ENCODE measurements at places on chromosomes 6 and 20. TPM values are rescaled to one million over a fixed set of nuclear protein-coding genes. Genes with fewer than 3 reads are reported as not detected.
A peak's percentile ranks its signal among the peaks of the same experiment; 100 is the strongest.

Gene CST11
- 0.69 TPM for total RNA-seq

GRCh38 chr6:31530659-31531058, 1.9 kb downstream of the MCCD1 start:
- H3K27me3 ChIP-seq: no peaks in the 10 kb centered on the region
- no peak overlapping the region for H3K27ac ChIP-seq
- no peak overlapping the region for H3K4me3 ChIP-seq

GRCh38 chr6:41464019-41464418, 82.2 kb upstream of the FOXP4 start:
- H3K27me3 ChIP-seq: peaks cover 23% of the 10 kb centered on the region
- no peak overlapping the region for H3K27ac ChIP-seq
- H3K4me3 ChIP-seq: no peak overlapping the region
- no peak for DNase-seq
- no peaks in the 10 kb centered on the region for H3K4me1 ChIP-seq

Gene CST5
- not detected for total RNA-seq

GRCh38 chr6:154757352-154758050, 24.3 kb downstream of the SCAF8 start:
- H3K27me3 ChIP-seq: no peaks in the 10 kb centered on the region
- no peak overlapping the region for H3K27ac ChIP-seq
- H3K4me1 ChIP-seq: peaks cover 5% of the 10 kb centered on the region
- H3K36me3 ChIP-seq: peaks cover 6% of the 10 kb centered on the region

DNA sequence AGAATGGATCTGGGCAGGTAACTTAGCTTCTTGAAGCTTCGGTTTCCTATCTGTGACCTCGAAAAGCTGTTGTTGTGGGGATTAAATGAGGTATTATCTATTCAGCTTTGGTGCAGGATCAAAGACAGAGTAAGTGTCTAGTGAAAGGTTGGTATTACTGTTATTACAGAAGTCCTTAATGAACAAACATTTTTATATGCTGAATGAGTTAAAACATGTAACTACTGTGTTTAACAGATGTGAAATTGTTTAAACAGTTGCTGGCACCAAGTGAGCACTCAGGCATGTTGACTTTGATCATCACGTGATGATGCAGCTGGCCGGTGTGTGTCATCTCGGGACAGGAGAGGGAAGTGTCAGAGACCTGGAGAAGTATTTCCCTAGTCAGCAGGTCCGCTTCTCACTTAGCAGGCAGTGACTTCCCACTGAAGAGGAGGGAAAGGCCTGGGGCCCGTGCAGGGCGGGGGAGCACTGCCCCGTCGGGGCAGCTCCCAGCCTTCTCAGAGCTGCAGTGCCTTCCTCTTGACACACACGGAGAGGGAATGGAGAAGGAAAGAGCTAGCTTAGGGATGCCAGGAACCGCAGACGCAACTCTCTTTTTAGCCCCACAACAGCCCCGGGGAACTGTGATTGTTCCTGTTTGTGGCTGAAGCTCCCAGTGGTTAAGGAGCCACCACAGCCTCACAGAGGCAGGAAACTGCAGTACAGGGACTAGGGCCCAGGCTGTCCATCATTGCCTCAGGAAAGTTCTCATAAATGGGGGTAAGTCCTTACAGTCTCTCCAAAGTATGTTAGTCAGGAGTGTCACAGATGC, 18.0 kb downstream of the TUBB2A start:
- peaks cover 3% of the 10 kb centered on the region for H3K4me1 ChIP-seq
- H3K27me3 ChIP-seq: no peaks in the 10 kb centered on the region
- no peak overlapping the region for H3K4me3 ChIP-seq
- H3K36me3 ChIP-seq: peaks cover 36% of the 10 kb centered on the region
- DNase-seq: no peak

DNA sequence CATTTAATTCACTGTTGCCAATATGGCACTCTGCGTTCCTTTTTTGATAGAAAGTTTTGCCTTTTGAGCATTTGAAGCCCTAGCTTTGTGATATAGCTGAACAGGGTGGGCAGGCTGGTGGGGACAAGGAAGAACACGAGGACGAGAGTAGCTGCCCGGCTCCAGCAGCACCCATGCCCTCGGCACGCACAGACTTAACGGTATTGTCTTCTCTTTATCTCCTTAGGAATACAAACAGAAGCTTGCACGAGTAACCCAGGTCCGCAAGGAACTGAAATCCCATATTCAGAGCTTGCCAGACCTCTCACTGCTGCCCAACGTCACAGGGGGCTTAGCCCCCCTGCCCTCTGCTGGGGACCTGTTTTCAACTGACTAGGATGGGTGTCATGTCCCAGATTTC, 56.0 kb downstream of the RPRD1B start:
- no peaks in the 10 kb centered on the region for H3K27me3 ChIP-seq
- H3K4me1 ChIP-seq: no peaks in the 10 kb centered on the region
- peaks cover 58% of the 10 kb centered on the region for H3K36me3 ChIP-seq
- no peak overlapping the region for H3K27ac ChIP-seq
- DNase-seq: no peak

Gene RNF39
- total RNA-seq: 0.11 TPM

GRCh38 chr20:965956-966355, 36.2 kb downstream of the RSPO4 start:
- DNase-seq: no peak
- no peak overlapping the region for H3K27ac ChIP-seq
- H3K27me3 ChIP-seq: peaks cover 6% of the 10 kb centered on the region
- no peak overlapping the region for H3K4me3 ChIP-seq
- H3K36me3 ChIP-seq: no peaks in the 10 kb centered on the region

DNA sequence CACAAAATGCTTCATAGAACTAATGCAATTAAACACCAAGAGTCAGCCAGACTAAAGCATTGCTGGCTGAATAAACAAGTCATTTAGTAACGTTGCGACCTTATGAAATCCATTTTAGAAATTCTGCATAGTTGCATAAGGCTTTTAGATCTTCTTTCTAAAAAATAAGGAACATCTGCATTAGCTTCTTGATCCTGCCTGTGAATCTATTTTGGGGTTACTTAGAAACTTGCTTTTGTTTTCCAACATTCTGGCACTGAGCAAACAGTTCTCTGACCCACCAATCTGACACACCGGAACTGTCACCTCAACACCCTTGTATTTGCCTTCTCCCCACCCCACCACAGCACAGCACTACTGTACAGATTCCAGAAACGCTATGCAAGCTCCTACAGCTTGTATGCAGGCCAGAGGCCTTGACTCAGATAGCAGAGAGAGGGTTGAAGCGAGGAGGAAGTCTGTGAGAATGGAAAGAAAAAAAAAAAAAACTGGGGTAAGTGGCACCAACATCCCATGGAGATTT, 55.0 kb downstream of the KIF13A start:
- H3K4me1 ChIP-seq: no peaks in the 10 kb centered on the region
- no peak overlapping the region for H3K4me3 ChIP-seq
- no peak for DNase-seq

DNA sequence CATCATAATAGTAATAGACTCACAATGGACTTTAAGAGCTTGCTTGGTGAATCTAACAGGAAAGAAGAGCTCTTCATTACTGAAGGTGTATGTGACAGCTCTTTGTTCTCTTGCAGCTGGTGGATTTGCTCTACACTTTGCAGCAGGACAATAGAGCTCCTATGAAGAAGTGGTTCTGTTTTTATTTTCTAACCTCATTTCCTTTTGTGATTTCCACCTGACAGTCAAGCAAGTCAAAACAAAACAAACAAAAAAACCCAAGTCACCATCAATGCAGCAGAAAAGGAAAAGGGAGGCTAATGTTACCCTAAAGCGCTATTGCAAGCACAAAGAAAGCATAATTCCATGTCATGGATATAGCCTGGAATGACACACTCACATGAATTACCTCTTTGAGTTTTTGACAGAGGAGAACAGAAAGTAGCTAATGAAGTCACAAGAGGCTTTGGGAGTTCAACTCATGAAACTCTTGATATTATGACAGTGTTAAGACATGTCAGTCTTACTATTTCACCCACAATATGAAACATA, 1188.1 kb downstream of the EPHA7 start:
- no peaks in the 10 kb centered on the region for H3K4me1 ChIP-seq
- no peaks in the 10 kb centered on the region for H3K27me3 ChIP-seq
- no peaks in the 10 kb centered on the region for H3K36me3 ChIP-seq
- peak overlapping the region; percentile 84 for H3K27ac ChIP-seq
- DNase-seq: no peak
- no peak overlapping the region for H3K4me3 ChIP-seq

Gene ANKEF1
- 13.1 TPM for total RNA-seq

DNA sequence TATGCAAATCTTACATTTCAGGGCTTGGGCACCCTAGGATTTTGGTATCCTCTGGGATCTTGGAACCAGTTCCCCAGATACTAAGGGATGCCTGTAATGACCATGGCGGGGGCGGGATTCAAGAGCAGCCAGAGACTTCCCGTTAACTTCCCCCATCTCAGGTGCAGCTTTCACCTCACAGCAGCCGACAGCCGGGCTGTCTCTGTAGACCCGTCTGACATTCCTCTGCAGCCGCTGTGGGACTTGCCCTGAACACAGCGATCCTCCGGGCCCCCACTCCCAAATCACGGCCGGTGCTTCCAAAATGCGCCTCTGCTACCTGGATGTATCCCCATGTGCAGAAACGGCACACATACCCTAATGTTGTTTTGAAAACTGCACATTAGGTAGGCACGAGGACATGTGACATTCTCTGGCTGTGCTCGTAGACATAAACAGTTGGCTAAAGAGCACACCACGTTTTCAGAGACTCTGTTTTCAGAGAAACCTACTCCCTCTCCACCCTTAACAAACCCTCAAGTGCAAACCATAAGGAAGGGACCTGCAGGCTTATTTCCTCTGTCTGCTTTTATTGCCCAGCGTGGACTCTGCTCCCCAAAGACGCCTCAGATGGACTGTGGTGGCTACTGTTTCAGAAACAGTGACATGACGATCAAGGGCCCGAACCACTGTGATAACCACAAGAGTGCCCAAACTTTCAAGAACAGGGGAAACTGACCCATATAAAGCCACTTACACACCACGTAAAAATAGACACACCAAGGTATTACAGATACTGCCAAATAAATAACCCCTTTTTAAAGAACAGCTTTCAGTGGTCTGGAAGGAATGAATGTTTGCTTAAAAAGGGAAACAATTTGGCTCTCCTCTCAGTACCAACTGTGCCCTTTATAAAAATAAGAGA, 72.9 kb upstream of the FOXC1 start:
- H3K4me3 ChIP-seq: no peak overlapping the region
- DNase-seq: no peak
- no peaks in the 10 kb centered on the region for H3K4me1 ChIP-seq
- H3K27me3 ChIP-seq: no peaks in the 10 kb centered on the region
- no peaks in the 10 kb centered on the region for H3K36me3 ChIP-seq
- H3K27ac ChIP-seq: no peak overlapping the region

Gene ERGIC3
- total RNA-seq: 216 TPM

DNA sequence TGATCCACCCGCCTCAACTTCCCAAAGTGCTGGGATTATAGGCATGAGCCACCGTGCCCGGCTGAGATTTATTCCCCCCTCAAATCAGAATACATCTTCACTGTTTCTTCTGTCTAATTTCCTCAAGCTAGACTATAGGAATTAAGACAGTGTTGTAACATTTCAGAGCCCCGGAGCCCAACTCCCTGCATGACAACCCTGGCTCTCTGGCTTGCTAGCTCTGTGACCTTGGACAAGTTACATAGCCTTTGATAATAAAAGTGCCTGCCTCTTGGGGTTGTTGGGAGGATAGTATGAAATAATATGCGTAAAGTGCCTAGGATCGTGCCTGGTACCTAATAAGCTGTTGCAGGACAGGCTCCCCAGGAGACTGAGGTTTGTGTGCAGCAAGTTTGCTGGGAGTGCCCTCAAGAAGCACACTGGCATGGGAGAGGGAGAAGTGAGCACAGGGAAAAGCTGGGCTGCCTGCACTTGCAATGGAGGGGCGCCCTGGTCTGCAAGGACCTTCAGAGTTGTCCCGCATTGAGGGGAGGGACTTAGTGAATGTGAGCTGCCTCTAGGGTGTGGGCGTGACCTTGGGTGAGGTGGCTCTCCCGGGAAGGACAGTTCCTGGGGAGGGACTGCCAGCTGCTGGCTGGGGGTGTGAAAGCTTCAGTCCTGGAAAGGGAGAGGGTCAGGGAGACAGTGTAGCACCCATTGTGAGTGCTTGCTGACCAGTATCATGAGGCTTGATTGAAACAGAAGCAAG, 43.4 kb downstream of the TAF8 start:
- no peak overlapping the region for H3K4me3 ChIP-seq
- DNase-seq: peak; percentile 77
- H3K27ac ChIP-seq: no peak overlapping the region
- no peaks in the 10 kb centered on the region for H3K27me3 ChIP-seq
- H3K4me1 ChIP-seq: no peaks in the 10 kb centered on the region
- H3K36me3 ChIP-seq: no peaks in the 10 kb centered on the region

- no peak overlapping the region for H3K27ac ChIP-seq
- H3K27me3 ChIP-seq: no peaks in the 10 kb centered on the region
- no peaks in the 10 kb centered on the region for H3K36me3 ChIP-seq
- no peak overlapping the region for H3K4me3 ChIP-seq
- DNase-seq: no peak
- no peaks in the 10 kb centered on the region for H3K4me1 ChIP-seq
Observed at GRCh38 chr20:60126975-60127374, 168.8 kb downstream of the CDH26 start.

GRCh38 chr20:41261260-41261659, 56.3 kb downstream of the ZHX3 start:
- peak; percentile 58 for DNase-seq
- no peaks in the 10 kb centered on the region for H3K36me3 ChIP-seq
- H3K27ac ChIP-seq: no peak overlapping the region
- peaks cover 21% of the 10 kb centered on the region for H3K27me3 ChIP-seq
- H3K4me1 ChIP-seq: peaks cover 20% of the 10 kb centered on the region

GRCh38 chr6:14192216-14192788, 74.7 kb downstream of the CD83 start:
- no peak for DNase-seq
- peaks cover 4% of the 10 kb centered on the region for H3K4me1 ChIP-seq
- H3K27me3 ChIP-seq: no peaks in the 10 kb centered on the region
- H3K4me3 ChIP-seq: no peak overlapping the region
- H3K27ac ChIP-seq: no peak overlapping the region
- no peaks in the 10 kb centered on the region for H3K36me3 ChIP-seq

DNA sequence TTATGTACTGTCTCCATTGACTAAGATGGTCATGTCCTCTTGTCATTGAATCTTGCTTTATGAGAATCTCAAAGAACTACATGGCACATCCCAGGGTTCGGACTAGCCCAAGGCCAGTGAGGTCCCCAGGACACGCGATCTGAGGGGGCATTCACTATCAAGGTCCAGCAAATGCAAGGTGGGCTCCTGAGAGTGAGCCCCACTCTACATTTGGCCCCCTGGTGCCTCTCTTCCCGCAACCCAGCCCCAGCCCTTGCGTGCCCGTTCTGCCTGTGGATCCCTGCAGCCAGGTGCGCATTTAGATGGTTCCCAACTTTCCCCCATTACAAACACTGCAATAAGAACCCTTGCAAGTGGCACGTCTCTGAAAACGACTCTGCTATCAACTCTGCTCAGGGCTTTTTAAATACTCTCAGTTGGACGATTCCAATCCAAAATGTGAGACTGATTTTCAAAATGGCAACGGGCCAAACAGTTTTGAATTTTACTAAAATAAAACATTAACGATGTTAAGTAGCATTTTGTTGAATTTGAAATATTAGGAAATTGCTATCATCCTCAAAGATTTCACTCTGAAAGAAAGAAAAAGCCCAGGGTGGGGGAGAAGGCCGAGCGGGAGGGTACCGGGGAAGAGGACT, 59.6 kb downstream of the NFATC2 start:
- no peaks in the 10 kb centered on the region for H3K36me3 ChIP-seq
- H3K27ac ChIP-seq: no peak overlapping the region
- H3K27me3 ChIP-seq: no peaks in the 10 kb centered on the region

Gene CAGE1
- total RNA-seq: 0.21 TPM
